ENCODE measurements at places on chromosomes 11 and 22.

DNA sequence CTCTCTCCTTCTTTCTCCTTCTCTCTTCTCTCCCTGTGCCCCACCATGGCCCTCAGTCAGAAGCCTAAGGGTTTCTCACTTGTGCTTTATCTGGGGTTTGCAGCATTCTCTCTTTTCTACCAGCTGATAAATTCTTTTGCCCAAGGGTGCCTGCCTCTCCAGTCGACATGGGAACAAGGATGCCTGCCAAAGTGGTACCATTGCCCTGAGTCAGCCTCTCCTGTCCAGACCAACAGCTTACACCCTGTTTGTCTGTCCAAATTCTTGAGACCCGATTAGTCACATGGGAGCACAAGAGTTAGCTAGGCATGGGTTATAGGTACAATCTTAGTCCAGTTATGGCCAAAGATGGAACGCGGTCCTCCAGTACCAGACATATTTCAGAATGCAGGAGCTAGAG, 242.7 kb downstream of the LARGE1 start:
- no peak for DNase-seq

GRCh38 chr11:73477518-73477917, 101.3 kb downstream of the RELT start:
- no peak for DNase-seq

- DNase-seq, result peak; percentile 23
These were observed 41.6 kb downstream of the BUD13 start for GRCh38 chr11:116731097-116731761.

GRCh38 chr11:109037856-109038780, 373.2 kb downstream of the DDX10 start:
- no peak for DNase-seq
